ENCODE measurements at places on chromosomes 11 and 22.

DNA sequence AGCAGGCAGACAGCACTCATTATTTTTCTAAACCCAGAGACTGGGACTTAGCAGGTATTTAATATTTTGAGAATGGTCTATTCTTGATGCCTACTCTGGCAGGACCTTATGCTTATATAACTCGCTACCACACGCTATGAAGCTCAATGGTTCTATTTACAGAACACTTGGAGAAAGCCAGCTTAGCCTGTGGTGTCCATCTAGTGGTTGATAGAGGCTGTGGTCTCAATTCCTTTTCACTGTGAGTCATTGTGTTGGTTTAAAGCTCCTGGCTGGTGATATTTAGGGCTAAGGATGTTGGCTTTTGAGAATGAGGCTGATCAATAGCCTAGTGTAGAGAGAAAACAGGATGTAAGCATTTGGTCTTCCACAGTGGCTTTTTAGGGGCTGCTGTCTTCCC lies 206.4 kb downstream of the DBX1 start:
- DNase-seq: no peak

DNA sequence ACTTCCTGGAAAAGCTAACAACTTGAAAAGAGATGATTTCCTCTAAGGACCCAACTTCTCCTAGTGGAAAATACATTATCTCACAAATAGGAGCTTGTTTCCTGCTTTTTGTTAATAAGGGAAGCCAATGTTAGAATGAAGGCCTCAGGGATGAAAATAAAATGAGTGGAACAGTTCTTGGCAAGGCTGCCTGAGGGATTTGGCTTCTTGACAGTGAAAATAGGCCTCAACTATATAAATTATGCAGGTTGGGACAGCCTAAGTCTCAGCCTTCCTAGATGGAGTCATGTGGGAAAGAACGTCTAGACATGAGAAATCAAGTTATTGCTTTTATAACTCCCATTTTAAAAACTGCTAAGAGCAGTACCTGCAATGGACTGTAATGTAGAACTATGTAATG lies 92.8 kb upstream of the FIBIN start:
- DNase-seq: no peak

- DNase-seq: no peak
Observed at GRCh38 chr22:36156515-36157419, 3.8 kb downstream of the APOL3 start.

GRCh38 chr22:30286813-30287647 lies 2.3 kb downstream of the CASTOR1 start:
- DNase-seq: peak; percentile 33

GRCh38 chr11:14954581-14954980 lies 17.6 kb downstream of the CALCA start:
- no peak for DNase-seq

- DNase-seq: no peak
Observed at GRCh38 chr11:121237686-121238658, 54.6 kb upstream of the SC5D start.

GRCh38 chr11:44934735-44935250 lies 15.9 kb downstream of the TP53I11 start:
- DNase-seq: no peak

- no peak for DNase-seq
Observed at GRCh38 chr22:45870011-45870410, 107.0 kb downstream of the WNT7B start.

DNA sequence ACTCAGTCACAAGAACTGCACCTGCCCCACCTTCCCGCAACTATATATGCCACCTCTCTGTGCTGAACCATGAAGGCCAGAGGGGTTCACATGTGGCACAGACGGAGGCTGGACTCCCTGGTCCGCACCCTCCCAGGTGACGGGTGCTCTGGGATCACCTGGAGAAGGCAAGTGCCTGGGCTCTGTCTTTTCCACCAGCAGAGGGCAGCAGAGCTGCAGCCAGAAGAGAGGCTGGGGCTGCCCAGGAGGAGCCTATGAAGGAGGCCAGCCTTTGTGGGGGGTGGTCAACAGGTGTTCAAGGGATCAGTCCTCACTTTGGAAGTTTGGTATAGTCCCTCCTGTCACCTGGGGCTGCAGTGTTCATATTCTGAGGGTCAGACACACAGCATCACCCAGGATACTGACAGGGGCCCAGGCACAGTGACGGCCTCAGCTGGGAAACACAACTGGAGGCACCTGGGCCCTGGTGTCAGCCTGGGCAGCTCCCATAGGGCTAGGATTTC lies 39.2 kb upstream of the IGLL5 start:
- peak; percentile 66 for DNase-seq

DNA sequence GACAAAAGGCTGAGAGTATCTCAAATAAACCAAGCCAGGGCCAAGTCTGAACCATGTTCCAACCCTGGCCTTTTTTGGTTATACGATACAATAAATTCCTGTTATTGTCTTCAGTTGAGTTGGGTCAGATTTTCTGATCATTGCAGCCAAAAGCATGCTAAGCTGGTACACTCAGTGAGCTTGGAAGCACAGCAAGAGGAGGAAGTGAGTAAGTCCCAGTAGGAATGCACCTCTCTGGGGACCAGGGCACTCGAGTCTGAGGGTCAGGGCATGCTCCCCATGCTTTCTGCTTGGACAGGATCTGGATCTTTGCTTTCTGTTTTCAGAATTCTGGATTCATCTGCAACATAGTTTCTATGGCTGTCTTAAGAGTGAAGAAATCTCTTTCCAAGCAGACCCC lies 73.1 kb downstream of the TMPRSS5 start:
- DNase-seq: no peak
